ENCODE measurements at places on chromosomes 16 and 17.

GRCh38 chr17:10899281-10899680 lies 61.4 kb upstream of the PIRT start:
- no peak for DNase-seq

- no peak for DNase-seq
These were observed 44.8 kb upstream of the HSBP1 start for GRCh38 chr16:83762992-83763358.

DNA sequence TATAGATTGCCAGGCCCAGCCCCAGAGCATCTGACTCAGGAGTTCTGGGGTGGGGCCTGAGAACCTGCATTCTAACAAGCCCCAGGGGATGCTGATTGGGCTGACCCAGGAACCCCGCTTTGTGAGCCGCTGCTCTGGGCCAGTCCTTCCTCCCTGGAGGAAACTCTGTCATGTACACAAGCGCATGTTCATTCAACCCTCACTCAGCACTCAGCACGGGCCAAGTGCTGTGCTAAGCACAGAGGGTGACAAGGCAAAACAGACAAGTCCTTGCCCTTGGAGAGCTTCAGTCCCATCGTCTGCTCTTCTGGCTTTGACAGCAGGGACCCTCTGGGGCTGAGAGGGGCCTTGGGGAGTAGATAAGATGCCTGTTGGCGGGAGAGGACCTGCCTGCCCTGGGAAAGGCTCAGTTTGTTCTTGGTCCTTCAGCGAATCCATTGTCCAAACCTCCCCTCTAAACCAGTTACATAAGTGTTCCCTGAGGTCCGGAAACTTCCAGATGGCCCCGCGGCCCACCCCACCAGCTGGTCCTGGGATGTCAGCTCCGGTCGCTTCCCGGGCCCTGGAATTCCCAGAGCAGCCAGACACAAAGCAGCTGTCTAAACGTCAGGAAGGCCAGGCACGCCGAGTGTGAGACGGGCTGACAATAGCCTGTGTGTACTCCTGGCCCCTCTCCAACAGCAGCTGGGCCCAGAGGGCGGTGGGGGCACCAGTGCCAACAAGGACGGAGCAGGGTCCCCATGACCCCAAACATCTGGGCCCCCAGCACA lies 88.8 kb downstream of the ZDHHC7 start:
- peak; percentile 12 for DNase-seq

DNA sequence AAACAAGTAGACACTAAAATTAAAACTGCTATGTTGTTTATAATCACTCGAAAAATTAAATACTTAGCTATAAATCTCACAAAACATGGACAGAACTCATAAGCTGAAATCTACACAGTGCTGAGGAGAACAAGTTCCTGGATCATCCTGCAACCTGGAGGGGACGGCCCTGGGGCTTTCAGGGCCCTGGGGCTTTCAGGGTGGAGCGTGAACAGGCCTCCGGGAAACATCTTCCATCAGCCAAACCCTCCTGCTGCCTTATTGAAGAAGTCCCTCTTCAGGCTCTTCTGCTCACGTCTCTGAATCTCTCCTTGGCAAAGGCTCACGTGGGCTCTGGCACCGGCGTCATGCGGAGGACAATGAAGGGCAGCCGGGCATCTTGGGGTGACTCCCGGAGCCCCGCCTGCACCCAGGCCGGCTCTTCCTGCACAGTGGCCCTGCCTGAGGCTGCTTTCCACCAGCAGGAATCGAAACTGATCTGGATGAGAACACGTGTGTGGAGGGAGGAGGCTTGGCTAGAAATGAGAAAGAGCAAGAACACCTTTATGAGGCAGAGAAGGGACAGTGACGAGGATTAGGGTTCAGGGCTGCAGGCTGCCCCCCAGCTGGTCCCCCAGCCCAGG lies 127.3 kb downstream of the CDRT15L2 start:
- no peak for DNase-seq

DNA sequence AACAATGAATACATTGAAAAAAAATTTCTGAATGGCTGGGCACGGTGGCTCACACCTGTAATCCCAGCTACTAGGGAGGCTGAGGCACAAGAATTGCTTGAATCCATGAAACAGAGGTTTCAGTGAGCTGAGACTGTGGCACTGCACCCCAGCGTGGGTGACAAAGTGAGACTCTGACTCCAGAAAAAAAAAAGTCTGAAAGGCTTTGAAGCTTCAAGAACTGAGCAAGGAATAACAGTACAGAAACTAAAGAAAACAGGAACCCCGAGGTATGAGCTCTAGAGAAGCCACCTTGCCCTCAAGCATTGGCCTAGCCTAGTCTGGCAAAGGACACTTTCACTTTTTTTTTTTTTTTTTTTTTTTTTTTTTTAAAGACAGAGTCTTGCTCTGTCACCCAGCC lies 45.0 kb downstream of the TEX2 start:
- DNase-seq = no peak

DNA sequence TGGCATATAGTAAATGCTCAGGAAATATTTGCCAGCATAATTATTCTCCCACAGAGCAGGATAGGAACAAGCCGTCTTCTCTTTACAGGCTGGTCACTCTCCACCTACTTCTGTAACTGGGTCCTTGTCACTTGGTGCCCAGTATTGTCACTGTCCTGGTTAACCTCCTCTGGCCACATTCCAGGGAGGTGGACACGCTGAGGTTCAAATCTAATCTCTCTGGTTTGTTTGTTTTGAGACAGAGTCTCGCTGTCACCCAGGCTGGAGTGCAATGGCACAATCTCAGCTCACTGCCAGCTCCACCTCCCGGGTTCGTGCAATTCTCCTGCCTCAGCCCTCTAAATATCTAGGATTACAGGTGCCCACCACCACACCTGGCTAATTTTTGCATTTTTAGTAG lies 15.6 kb downstream of the SBK1 start:
- DNase-seq = no peak

DNA sequence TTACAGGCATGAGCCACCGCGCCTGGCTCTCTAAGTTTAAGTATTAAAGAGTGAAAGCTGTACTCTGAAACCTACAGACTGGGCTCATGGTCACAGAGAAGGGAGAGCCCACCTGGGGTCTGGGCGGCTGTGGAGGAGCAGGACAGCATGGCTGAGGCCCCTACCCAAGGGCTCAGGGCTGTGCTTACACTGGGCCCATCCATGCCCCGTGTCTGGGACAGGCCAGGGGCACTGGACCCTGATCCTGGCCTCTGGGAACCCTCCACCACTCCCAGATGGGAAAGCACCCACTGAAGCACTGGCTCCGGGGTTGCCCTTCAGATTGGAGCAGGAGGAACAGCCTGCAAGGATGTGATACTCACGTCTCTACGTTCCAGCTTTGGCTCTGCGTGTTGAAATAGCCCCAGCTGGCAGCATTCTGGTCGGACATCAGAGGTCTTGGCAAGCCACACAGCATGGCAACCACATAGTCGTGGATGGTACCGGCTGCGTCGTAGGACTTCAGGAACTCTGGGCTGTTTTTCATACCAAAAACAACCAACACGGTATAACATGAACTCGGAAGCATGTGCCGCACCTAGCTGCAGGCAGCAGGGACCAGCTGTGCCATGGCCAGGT lies 13.0 kb downstream of the SHPK start:
- no peak for DNase-seq

- no peak for DNase-seq
These were observed 66.2 kb downstream of the CENPV start for GRCh38 chr17:16286947-16287562.

DNA sequence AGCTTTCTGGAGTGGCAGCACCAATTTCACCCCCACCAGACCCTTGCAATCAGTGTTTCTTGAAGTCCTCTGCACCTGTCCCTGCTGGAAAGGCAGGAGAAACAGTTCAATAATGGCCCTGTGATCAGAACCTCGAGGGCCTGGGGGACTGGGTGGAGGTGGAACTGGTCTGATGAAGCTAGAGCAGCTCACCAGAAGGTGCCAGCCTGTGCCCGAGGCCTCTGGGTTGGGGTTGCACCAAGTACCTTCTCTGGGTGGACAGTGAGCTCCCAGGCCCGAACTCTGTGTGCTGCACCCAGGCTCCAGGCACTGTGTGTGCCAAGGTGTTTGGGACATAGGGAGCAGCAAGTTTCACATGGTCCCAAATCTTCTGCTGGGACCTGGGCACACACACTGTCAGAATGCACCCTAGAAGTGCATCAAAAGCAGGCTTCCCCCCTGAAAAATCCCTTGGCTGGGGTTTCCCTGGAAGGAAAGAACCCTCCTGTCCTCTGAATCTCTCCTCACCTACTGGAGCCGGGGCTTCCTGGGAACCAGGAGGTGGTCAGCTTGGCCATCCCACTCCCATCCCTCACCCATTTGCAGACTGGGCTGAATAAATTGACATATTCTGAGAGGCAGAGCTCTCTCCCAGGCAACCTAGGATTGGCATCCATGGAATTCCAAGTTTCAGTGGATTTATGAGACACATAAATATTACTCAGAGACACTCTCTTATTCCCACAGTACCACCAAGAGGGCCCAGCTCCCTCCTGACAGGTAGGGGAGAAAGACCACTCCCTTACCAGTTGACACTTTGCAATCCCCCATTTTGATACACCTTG lies 17.4 kb downstream of the CD300LG start:
- no peak for DNase-seq

DNA sequence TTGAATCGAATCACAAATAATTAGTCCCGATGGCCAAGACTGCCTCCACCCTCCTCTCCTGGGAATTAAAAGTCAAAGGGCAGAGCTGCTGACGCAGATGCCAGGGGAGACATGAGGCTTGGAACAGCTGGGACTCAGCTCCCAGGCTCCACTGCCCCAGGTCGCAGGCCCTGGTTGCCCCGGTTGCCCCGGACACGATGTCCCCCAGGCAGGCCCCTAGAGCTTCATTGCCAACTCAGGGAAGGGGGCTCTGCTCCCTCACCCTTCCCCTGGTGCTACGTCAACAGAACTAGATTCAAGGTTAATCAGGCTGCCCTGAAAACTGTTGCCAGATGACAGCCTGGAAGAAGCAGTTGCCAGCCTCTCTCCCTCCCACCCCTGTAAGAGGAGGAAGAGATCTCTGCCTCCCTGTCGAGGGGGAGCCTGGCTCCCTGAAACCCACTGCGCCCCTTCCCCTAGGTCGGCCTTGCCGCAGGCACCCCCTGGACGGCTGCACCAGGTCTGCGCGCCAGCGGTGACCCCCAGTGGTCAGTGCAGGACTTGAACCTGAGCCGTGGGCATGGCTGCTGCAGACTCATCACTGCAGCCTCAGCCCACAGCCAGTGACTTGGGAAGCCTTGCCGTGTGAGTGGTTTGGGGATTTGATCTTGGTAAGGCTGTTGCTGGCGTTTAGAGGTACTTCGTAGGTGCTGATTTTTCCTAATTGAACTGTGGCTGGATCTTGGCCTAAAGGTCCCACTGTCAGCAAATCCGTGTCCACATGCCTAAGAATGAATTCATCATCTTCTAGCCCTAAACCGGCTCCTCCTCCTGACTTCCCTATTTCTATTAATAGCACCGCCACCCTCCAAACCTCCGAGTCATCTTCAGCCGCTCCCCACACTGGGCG lies 84.1 kb upstream of the TOB1 start:
- peak; percentile 53 for DNase-seq

DNA sequence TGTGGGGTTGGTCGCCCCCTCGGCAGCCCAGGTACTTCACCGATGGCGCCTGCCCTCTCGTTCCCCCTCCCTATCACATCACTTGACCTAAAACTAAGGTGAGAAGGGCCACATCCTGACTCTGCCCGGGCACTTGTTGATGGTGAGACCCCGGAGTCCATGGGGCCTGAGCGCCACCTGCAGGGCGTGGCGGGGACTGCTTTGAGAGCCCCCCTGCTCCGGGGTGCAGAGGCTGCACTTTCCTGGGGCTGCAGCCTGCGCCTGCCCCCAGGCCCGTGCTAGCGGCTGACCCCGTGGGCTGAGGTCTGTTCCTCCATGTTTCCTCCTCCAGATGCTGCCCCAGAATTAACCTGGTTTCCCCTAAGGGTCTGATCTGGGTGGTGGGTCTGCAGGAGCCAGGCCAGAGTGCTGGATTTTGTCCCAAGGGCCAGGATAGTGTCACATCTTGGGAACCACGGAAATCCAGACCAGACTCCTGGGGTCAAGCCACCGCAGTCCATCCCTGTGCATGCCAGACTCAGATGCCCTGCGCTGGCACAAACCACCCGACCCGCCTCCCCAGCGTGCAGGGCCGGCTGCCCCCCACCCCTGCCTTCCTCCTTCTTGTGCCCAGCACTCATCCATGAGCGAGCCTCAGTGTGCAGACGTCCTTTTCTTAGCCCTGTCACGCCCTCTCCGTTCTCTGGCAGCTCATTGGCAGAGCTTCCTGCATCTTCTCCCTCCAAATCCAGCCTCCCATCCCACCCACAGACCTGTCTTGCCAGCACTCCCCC lies 2.7 kb downstream of the NDUFAF8 start:
- DNase-seq = peak; percentile 14

- no peak for DNase-seq
These were observed 412 bp upstream of the ADGRG3 start for GRCh38 chr16:57667526-57668262.

DNA sequence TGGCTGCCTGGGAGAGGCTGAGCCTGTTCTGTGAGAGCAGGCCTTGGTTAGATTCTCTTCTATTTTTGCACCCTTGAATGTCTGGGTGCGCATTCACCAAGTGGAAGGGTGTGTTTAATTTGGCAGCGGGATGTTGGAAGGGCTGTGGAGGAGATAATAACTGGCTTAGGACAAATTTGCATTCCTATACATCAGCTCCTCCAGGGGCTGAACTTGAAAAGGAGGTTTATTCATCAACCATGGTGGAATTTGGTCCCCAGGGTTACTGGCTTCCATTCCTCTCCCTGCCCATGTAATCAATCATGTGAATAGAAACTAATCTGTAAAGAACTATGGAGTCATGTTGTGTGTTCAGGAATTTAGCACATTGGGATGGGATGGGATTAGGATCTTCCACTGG lies 100.2 kb upstream of the FOXF1 start:
- DNase-seq = no peak

DNA sequence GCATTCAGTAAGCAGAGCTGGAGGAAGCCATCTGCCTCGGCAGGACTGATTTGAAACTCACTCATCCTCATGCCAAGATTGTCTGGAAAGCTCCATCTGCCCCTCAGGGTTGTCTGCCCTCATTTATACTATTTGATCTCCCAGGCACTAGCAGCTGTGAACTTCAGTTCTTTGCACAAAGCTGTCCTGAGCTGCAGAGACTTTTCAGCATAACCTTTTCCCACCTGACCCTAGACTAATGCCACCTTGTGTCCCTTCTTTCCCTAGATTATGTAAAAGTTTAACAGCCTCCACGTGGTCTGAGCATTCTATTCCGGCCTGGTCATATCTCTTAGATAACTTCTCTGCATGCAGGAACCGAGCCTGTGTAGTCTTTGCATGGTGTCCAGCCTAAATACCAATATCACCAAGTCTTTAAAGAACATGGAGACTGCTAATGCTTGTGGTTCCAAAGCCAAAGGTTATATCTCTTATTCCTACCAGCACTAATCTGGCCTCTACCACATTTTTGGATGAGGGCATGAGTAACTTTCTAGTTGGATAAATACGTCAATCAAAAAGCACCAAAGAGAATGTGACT lies 29.1 kb downstream of the STAT5A start:
- no peak for DNase-seq

- no peak for DNase-seq
These were observed 3.9 kb downstream of the VPS35L start for GRCh38 chr16:19559242-19559910.

- no peak for DNase-seq
These were observed 2.3 kb downstream of the ENPP7 start for GRCh38 chr17:79732804-79733691.
